ENCODE measurements at places on chromosomes 3 and 15.

GRCh38 chr3:12663401-12663935 lies 449 bp downstream of the RAF1 start:
- peak; percentile 4 for DNase-seq

GRCh38 chr3:73571238-73571794 lies 53.4 kb downstream of the PDZRN3 start:
- no peak for DNase-seq

GRCh38 chr3:20924646-20925385 lies 738.8 kb upstream of the SGO1 start:
- DNase-seq: no peak

- no peak for DNase-seq
Measured at GRCh38 chr3:131630097-131630496, 127.3 kb upstream of the MRPL3 start.

- DNase-seq: no peak
Measured at GRCh38 chr15:99732751-99733267, 428 bp downstream of the LYSMD4 start.

GRCh38 chr3:165463531-165463930 lies 267.3 kb upstream of the SLITRK3 start:
- DNase-seq: no peak

- no peak for DNase-seq
Measured at GRCh38 chr3:131704098-131704497, 201.3 kb upstream of the MRPL3 start.

- no peak for DNase-seq
Measured at GRCh38 chr3:136093771-136094170, 102.4 kb downstream of the MSL2 start.

DNA sequence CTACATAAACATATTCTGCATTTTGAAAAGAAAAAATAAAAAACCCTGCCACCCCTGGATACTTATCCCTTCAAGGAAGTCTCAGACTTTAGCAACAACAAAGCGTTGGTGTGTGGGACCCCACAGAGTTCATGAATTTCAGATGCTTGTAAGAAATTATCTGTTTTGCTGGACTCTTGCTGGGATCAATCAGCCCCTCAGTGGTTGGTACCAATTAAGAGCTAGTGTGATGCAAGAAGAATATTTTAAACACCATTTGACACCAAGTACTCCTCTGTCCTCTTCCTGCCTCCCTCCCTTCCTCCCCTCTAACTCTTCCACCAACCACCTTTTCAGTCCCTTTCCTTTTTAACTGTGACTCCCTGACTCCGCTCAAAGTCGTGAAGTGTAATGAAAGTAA lies 51.5 kb downstream of the SST start:
- no peak for DNase-seq

DNA sequence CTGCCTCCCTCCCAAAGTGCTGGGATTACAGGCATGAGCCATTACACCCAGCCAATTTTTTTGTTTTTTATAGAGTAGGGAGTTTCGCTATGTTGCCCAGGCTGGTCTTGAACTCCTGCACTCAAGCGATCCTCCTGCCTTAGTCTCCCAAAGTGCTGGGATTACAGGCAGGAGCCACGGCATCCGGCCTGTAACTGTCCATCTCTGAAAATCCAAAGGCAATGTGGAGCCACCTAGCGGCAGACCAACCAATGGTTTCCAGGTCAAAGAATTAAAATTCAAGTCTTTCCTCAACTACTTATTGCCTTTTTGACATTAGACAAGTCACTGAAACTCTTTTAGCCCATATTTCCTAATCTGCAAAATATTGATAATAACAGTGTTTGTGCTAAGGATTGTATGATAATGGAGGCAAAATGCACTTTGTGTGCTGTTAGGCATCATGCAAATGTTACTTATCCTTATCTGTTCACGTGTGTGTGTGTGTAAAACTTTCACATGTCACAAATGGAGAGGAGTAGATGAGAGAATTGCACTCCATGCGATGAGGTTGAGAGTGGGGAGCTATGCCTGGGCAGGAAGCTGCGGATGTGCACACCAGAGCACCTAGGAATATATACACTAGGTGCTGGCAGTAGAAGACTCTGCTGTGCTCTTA lies 48.7 kb downstream of the COL8A1 start:
- DNase-seq: no peak

DNA sequence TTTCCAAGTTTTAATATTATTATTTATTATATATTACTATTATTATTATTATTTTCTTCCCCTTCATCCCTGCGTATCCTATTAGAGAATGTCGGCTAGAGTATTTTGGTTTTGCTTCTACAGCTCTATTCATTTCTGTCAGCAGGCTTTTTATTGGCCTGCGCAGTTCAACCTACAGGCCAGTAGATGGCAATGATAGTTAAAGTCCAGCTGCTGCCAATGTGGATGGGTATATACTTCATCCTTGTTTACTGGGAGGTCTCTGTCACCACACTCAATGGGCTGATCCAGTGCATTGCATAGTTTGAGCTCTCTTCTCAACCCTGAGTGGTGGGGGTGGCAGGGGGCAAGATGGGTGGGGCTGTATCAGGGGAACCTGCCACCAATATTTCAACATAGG lies 799.8 kb downstream of the NSUN3 start:
- DNase-seq: no peak

GRCh38 chr3:44061961-44062360 lies 179.7 kb upstream of the TOPAZ1 start:
- no peak for DNase-seq
